GM23338 (cell line): ENCODE measurements at places on chromosomes 4 and X. TPM values are rescaled to one million over a fixed set of nuclear protein-coding genes. Genes with fewer than 3 reads are reported as not detected.

Gene ADH1A
- not detected in 2 replicates for total RNA-seq

Gene MCUB
- total RNA-seq, result 56.7 and 97.9 TPM in 2 replicates

GRCh38 chr4:907691-908425, 24.3 kb downstream of the GAK start:
- no peak overlapping the region for H3K27ac ChIP-seq
- DNase-seq, result no peak
- H3K4me1 ChIP-seq, result peaks cover 2% of the 10 kb centered on the region; the same call in 1 of the 2 replicates

Gene MAOB
- 0.39 and 1.0 TPM in 2 replicates for total RNA-seq

- H3K4me3 ChIP-seq, result no peak overlapping the region
- no peaks in the 10 kb centered on the region for H3K4me1 ChIP-seq
- H3K27ac ChIP-seq, result no peak overlapping the region
Observed at GRCh38 chr4:2745981-2746806, 9.9 kb downstream of the TNIP2 start.

Gene LNX1
- total RNA-seq, result 5.4 and 7.3 TPM in 2 replicates

DNA sequence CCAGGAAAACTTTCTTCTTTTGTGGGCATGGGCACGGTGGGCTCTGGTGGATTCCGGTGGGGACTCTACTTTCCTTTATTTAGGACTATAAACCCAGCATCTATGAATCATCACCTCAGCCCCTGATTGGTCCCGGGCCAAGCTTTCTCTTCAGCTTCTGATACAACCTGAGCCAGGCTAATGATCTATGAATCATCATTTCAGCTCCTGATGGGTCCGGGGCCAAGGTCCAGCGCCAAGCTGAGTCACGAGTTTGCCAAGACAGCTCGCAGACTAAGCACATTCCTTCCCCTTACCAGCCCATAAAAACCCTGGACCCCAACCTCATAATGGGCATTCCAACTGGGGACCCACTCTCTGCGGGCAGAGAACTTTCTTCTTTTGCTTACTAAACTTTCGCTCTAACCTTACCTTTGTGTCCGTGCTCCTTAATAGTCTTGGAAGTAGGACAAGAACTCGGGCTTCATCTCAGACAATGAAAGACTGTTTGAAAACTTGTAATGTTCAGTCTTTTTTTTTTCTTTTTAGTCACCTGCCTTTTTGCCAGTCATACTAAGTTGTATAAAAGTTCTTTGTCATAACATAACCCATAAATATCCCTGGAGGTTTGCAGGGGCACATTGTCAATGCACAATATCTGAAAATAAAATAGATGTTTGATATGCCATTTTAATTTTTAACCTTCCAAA, 904.9 kb upstream of the EPHA5 start:
- no peaks in the 10 kb centered on the region for H3K36me3 ChIP-seq
- no peak overlapping the region for H3K27ac ChIP-seq
- no peaks in the 10 kb centered on the region for H3K4me1 ChIP-seq

Gene NWD2
- 0.07 TPM in 1 of 2 replicates, not detected in the other for total RNA-seq

Gene MEPE
- not detected in 2 replicates for total RNA-seq
